ENCODE measurements at places on chromosomes 1 and 21. TPM values are rescaled to one million over a fixed set of nuclear protein-coding genes. Genes with fewer than 3 reads are reported as not detected.

DNA sequence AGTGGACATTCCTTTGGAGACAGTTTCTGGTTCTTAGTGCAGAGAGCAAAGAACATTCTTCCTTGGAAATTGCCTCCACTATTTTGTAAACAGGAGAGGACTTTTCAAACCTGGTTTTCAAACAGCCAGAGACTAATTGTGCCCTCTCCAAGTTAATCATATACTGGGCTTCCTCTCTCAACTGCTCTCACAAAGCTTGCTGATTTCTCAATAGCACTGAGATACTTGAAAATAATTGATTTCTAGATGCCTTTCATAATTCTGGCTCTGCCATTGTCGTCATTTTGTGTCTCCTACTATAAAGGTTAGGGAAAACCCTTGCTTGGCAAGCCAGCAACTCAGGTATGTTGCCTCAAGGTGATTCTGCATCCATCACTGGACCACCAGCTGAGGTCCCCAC is 56.0 kb downstream of the KCNJ15 start:
- DNase-seq, result no peak

DNA sequence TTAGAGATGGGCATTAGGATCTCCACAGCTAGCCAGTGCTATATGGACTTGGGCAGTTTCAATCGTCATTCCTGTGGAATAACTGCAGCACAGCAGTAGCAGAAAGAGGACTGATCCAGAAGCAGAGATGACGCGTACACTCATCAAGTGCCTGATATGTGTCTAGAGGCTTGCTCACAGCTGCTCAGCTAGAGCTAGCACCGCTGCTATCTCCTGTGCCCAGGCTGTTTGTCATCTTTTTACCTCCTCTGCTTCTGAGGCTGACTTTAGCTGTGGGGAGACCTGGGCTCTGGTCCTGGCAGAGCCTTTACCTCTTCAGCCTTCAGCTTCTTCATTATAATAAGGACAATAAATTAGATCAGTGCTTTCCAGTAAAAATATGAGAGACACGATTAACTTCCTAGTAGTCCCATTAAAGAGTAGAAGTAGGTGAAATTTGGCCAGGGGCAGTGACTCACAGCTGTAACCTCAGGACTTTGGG is 5.3 kb downstream of the TENT5C start:
- no peak for DNase-seq

PAFAH2 gene
- 12.3 TPM for total RNA-seq

UBE2U gene
- total RNA-seq, result not detected

TMPRSS15 gene
- total RNA-seq, result not detected

GRCh38 chr1:192968323-192968722 is 90.8 kb downstream of the UCHL5 start:
- DNase-seq, result no peak

GRCh38 chr1:84583648-84584047 is 9.4 kb upstream of the CTBS start:
- no peak for DNase-seq

DNA sequence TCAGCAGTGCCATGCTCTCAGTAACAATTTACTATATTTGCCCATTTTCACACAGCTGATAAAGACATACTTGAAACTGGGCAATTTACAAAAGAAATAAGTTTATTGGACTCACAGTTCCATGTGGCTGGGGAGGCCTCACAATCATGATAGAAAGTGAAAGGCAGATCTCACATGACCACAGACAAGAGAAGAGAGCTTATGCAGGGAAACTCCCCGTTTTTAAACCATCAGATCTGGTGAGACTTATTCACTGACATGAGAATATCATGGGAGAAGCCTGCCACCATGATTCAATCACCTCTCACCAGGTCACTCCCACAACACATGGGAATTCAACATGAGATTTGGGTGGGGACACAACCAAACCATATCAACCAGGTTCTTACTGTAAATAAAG is 112.1 kb upstream of the C1orf87 start:
- no peak for DNase-seq

DNA sequence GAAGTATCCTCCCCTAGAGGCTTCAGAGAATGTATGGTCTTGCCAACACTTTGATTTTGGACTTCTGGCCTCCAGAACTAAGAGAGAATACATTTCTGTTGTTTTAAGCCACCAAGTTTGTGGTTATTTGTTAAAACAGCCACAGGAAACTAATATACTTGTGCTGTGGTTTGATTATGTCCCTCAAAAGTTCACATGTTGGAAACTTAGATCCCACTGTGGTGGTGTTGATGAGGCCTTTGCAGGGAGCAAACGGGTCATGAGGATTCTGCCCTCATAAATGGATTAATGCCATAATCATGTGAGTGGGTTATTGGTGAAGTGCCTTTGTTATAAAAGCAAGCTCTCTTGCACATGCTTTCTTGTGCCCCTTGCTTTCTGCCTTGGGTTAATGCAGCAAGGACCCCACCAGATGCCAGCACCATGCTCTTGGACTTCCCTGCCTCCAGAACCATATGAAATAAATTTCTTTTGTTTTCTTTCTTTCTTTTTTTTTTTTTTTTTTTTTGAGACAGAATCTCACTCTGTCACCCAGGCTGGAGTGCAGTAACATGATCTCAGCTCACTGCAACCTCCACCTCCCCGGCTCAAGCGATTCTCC is 157.3 kb downstream of the CLIC6 start:
- DNase-seq, result no peak
